ENCODE measurements at places on chromosomes 5 and 9.

GRCh38 chr5:148374690-148375360 is 8.9 kb upstream of the FBXO38 start:
- DNase-seq = no peak

DNA sequence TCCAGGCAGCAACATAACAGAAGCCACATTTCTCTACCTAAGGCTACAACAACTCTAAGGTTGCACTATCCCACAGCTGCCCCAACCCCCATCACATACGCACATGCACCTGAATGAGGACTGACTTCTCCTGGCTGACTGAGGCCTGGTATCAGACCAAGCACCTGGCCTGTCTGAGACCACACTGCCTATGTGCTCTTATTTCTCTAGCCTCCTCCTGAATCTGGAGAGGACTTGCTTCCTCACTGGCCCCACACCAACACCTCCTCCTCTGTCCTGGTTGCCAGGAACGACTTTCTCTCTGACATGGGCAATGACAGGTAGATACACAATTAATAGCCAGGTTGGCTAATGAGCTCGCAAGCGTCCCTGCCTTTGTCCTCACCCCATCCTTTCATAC is 14.9 kb upstream of the VDAC1 start:
- DNase-seq = no peak

- no peak for DNase-seq
Measured at GRCh38 chr5:159017786-159018185, 81.9 kb downstream of the EBF1 start.

DNA sequence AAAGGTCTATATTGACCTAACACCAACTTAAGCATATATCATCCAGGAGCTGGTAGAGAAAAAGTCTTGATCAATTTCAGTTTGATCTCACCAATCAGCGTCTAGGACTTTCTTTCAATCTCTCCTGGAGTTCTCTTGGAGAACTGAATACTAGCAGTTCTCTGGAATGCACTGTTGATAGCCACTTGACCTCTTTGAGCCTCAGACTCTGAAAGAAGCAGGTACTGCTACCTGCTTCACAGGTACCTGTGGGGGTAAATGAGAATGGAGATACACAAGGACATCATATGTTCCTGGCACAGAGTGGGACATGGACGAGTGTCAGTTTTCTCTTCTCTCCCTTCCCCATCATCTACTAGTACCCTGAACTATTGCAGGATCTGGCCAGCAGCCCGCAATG is 16.0 kb downstream of the CMYA5 start:
- DNase-seq = no peak

DNA sequence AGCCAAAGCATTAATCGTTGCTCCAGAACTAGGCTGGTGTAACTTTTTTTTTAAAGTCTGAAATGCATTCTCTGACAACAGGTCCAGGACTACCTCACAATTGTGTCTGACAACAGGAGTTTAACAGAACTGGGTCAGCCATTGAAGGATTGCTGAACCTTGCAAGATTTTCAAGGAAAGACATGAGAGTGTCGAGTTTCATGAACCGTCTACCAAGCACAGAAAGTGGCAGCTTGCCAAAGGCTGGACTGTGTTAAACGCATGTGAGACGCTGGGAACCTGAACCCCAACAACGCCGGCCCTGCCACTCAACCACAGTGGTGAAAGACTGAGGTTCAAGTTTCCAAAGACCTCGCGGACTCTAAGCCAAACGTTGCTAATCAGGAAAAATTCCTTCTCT is 79.1 kb downstream of the LHFPL2 start:
- no peak for DNase-seq

DNA sequence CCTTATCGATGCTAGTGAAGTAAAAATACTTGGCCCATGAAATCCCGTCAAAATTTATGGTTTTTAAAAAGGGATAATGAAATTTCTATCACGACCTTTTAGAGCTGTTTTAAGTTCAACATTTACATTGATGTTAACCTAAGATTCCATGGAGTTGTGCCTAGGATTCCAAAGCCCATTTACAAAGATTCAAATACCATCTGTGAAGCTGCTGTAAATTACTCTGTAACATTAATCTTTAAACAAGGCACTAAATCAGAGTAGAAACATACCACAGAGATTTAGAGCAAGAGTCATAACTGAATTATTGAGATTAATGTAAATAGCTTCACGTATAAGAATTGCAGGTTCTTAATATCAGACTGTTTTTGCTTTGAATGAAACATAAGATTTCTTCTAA is 17.7 kb downstream of the POU5F2 start:
- no peak for DNase-seq

DNA sequence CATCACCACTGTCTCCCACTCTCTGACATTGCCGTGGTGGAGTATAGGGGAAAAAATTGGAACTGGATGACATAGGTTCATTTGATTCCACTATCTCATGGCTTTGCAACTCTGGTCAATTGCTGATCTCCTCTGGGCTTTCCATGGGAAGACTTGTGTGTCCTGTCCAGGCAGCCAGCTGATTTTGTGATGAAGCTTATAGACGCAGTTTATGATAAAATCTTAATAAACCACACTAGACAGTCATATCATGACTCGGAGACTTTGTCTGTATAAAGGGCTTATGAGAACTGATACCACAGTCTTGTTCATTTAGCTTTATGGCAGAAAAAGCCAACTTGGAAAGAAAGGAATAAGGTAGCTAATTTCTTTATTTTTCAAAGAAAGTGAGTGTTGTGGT is 296.5 kb downstream of the MAST4 start:
- no peak for DNase-seq

GRCh38 chr5:141617128-141617527 is 1.7 kb downstream of the DIAPH1 start:
- DNase-seq = no peak

DNA sequence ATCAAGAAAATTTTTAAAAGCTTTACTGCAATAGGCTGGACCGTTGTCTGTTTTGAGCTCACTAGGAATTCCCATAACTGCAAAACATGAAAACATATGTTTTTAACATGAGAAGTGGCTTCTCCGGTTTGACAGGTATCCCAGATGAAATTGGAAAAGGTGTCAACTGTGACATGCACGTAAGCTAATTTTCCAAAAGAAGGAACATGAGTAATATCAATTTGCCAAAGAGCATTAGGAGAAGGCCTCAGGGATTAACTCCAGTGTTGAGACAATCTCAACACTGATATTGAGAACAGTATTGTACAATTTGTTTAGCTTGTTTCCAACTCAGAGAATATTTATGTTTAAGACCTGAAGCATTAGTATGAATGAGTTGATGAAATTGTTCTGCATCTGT is 215.5 kb upstream of the KCNN2 start:
- no peak for DNase-seq

GRCh38 chr5:111532886-111533582 is 20.7 kb upstream of the STARD4 start:
- no peak for DNase-seq
